ENCODE measurements at places on chromosomes 16 and 17.

DNA sequence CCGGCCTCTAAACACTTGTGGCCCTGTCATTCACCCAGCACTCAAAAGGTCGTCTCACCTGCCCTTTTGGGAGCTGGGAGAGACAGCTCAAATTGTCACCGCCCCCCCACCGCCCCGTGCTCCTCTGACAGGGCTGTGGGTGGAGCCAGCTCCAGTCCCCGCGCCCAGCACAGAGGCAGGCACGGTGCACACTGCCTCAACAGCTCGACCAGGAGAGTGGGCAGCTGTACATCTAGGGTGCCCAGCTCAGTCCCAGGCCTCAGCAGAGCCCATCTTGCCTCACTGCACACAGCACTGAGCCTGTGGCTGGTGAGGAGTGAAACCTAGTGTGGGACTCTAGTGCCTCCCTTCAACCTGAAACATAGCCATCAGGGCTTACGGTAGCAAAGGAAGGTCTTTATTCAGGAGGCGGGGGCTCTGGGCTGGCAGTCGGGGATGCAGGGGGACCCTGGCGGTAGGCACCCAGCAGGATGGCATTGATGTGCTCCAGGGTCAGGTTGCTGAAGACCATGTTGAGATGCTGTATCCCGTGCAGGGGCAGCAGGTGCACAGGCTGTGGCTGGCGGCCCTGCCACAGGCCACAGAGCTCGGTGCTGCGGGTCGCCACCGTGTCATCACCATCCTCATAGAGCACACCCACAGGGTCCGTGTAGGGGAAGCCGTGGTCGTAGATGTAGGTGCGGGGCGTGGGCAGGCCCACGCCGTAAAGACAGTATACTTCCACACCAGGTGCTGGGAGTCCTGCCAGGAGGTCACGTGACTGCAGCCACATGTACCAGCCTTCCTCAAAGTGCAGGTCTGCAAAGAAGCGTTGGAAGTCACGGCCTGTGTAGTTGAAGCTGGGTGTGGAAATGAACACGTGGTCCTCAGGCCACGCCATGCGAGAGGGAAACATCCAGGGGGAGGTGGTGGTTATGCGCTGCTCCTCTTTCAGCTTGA is 3.1 kb upstream of the PSMB10 start:
- no peak for DNase-seq

- DNase-seq: no peak
Measured at GRCh38 chr16:24525970-24526559, 13.3 kb upstream of the RBBP6 start.

GRCh38 chr16:69410219-69410990 is 14.0 kb upstream of the CYB5B start:
- no peak for DNase-seq

DNA sequence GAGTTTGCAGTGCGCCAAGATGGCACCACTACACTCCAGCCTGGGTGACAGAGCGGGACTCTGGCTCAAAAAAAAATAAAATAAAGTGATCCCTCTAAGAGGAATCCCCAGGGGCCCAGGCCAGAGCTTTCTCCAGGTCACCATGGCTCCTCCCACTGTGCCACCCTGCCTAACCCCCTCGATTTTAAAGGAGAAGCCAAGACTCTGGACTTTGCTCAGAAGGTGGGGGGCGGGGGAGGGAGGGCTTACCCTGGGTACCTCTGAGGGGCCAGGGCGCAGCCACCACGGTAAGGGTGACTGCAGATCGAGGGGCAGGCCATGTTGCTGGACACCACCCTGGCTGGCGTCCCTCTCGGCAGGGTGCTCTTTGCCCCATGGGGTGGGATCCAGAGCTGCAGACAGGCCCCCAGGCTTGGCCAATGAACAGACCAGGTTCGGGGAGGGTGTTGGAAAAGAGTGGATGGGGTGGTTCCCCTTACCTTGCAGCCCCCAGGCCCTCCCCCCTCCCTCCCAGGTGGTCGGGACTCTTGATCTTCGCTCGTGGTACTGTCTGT is 455 bp upstream of the GRB7 start:
- no peak for DNase-seq

GRCh38 chr17:64170286-64170685 is 40.3 kb upstream of the ERN1 start:
- no peak for DNase-seq

DNA sequence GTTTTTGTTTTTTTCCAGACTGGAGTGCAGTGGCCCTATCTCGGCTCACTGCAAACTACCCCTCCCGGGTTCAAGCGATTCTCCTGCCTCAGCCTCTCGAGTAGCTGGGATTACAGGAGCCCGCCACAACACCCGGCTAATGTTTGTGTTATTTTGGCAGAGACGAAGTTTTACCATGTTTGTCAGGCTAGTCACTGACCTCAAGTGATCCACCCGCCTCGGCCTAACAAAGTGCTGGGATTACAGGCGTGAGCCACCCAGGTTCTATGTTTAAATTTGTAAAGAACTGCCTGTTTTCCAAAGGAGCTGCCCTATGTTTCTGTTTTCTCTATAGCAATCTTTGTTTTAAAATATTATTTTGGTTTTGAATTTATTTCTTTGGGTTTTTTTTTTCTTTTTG is 13.8 kb upstream of the C16orf87 start:
- DNase-seq: no peak

DNA sequence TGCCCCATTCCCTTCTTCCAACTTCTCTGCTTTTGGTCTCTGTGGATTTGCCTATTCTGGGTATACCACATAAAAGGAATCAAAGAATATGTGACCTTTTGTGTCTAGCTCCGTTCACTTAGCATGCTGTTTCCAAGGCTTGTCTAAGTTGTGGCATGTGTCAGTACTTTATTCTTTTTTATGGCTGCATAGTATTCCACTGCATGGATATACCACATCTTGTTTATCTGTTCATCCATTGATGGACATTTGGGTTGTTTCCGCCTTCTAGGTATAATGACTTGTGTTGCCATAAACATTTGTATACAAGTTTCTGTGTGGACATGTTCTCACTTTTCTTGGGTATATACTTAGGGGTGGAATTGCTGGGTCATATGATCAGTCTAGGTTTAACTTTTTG is 432.6 kb downstream of the MAF start:
- DNase-seq: no peak

DNA sequence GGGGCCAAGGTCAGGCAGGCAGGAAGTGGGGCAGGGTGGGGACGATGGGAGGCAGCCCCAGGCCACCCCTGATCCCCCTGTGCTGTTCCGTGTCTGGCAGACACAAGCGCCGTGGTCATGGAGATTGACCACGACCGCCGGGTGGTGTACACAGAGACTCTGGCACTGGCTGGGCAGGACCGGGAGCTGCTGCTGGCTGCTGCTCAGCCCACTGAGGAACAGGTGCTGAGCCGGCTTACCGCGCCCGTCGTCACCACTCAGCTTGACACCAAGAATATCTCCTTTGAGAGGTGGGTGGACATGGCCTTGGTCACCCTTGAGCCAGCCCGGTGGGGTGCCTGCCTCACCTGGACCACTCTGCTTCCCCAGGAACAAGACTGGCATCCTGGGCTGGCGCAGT is 13.7 kb downstream of the CORO6 start:
- no peak for DNase-seq

DNA sequence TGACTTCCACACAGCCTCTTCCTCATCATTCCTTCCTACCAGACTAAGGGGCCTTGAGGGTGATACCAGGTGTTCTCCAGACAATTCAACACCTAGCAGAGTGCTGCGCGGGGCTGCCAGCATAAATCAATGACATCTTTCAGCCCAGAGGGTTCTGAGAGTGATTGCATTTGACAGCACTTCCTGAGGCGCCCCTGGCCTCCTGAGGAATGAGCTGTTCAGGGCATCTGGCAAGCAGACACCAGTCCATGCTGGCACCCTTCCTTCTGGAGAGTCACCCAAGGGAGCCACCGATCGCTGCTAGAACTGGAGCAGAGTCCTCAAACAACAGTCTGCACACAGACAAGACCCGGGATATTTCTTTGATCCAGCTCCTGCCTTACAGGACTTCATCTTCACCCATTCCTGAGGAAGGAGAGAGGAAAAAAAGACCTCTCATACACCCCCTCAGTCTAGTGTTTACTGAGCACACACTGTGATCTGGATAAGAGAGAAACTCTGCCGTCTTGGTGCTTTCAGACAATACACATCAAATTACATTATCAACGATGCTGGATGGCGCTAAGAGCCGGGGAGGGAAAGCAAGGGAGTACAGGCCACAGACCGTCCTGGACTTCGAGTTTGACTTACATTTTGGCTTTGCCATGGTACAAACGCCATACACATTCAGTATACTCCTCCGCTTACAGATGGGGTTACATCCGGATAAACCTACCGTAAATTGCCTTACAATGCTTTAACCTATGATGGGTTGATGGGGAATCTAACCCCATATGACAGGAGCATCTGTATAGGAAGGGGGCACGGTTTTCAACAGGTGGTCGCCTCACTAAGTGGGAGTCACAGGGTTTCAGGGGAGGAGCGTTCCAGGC is 23.0 kb downstream of the NPTX1 start:
- peak; percentile 67 for DNase-seq

GRCh38 chr16:87330646-87331045 is 13.5 kb upstream of the C16orf95 start:
- DNase-seq: no peak

- no peak for DNase-seq
Measured at GRCh38 chr16:13926464-13926863, 6.5 kb downstream of the ERCC4 start.

- no peak for DNase-seq
Measured at GRCh38 chr17:39600288-39600996, 7.3 kb downstream of the NEUROD2 start.
